ENCODE measurements at places on chromosomes 6 and 20.

DNA sequence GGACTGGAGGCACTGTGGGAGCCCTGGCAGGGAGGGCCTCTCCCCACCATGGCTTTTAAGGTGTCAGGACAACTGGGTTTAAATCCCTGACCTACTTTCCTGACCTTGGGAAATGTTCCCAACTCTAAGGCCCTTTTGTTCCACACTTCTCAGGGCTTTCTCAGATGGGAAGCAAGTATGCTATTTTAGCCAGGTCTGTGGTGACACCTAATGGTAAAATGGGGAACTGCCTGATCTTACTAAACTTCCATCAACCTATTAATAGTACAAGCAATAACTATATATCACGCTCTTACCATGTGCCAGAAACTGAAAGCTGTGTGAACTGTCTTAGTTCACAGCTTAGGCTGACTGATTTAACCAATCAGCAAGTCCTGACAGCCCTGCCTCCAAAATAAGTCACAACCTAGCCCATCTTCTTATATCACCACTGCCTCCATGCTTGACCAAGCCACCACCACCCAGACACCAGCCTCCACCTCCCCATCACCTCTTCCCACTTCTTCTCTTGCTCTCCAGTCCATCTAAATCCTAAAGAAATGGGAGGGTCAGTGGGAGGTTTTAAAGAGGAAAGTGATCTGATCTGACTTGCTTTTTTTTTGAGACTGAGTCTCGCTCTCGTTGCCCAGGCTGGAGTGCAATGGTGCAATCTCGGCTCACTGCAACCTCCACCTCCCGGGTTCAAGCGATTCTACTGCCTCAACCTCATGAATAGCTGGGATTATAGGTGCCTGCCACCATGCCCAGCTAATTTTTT lies 6.9 kb upstream of the BLCAP start:
- DNase-seq = peak; percentile 90

DNA sequence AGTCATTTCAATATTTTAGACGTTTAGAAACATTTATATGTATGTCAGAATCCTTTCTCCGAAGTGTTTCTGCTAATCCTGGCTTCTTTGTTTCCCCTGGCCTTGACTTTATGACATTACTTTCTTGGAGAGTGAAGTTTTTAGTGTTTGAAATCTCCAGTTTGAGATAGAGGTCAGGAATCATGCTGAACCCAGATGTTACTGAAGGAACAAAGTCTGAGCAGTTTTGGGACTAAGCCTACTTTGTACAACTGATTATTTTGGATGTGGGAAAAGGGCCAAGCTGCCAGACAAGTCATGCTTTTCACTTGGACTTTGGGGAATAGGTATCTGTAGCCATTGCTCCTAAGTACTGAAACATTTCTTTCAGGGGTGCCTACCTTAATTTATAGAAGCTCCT lies 2.3 kb downstream of the RNF144B start:
- no peak for DNase-seq

DNA sequence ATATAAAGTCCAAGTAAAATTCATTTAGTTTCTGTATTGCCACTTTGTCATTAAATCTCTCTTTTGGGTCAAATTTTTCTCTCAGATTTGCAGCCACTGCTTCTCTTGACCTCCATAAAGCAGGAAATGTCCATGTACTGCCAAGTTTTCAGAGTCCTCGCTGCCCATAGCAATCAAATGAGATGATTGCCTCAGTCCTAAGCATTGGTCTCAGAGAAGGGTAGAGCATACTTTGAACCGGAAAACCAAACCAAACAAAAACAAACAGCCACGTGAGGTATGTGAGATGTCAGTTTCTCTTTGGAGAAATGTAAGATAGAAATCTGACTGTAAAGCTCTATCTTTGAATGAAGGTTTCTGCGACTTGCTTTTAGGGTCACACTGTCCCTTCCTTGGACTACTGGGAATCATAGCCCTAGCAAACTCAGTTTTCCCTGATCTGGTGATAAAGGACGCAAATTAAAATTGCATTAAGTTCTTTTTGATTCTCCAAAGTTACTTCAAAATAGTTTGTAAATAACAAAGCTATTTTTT lies 505.4 kb upstream of the CITED2 start:
- no peak for DNase-seq

- DNase-seq = peak; percentile 55
These were observed 16.3 kb downstream of the GTSF1L start for GRCh38 chr20:43710370-43711044.

DNA sequence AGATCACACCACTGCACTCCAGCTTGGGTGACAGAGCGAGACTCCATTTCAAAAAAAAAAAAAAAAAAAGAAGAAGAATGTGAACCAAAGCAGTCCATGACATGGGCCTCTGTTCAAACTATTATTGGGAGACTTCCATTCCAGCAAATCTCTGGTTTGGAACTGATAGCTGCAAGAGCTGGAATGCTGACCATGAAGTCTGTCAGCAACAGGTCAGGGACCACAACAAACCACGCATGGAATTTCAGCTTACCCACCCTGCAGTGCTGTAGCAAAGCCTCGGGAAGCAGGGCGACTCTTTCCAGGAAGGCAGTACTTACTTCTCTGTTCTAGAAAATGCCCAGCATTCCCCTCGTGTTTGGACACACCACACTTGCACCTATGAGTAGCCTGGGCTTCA lies 34.1 kb upstream of the TBC1D7 start:
- DNase-seq = no peak

DNA sequence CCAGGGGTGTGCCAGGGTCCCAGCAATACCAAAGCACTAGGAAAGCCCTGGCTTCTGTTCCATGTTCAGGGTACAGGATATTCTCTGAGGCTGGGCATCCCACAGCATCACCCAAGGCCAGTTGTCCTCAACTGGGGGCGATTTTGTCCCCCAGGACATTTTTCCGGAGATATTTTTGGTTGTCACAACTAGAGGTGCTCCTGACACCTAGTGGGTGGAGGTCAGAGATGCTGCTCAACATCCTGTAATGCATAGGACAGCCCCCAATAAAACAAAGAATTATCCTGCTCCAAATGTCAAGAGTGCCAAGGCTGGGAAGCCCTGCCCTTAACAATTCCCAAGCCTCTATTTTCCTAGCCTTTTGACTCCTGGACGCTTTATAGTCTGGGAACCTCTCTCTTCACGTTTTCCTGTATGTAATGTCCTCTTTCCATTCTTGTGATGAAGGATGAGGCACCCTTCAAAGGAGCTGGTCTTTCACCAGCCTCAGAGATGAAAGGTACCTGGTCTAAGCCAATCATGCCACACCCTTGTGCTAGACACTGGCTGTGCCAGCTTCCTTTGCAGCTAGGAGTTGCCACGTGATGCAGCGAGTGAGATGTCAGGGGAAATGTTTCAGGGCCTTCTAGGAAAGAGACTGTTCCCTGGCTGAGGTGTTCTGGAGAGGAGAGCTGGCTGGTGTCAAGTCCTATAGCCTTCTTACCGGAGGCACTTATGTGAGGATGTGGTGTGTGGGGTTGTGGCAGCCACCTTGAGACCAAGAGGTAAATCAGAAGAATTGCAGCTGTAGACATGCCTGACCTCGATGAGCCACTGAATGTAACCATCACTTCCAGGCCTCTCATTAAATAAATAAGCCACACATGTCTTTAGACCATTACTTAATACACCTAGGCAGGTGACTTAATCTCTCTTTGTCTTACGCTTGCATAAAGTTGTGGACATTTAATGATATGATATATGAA lies 23.4 kb upstream of the KCNG1 start:
- DNase-seq = no peak

DNA sequence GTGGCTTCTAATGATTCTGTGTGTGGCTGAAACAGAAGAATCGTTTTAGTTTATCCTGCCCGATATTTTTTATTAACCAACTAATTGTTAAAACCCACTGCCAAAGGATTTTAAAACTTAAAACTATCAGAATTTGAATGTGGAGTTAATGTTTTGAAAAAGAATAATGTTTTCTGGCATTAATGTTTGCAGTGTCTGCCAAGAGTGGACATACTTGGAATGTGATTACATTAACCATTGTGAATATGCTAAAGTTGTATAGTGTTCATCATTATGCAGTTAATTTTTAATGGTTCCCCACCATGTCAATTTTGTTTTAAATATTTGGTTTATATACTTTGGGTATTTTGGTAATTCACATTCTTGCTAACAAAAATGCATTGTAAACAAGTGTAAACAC lies 24.4 kb downstream of the DCBLD1 start:
- DNase-seq = no peak

- no peak for DNase-seq
These were observed 27.6 kb upstream of the LY86 start for GRCh38 chr6:6560909-6561308.

DNA sequence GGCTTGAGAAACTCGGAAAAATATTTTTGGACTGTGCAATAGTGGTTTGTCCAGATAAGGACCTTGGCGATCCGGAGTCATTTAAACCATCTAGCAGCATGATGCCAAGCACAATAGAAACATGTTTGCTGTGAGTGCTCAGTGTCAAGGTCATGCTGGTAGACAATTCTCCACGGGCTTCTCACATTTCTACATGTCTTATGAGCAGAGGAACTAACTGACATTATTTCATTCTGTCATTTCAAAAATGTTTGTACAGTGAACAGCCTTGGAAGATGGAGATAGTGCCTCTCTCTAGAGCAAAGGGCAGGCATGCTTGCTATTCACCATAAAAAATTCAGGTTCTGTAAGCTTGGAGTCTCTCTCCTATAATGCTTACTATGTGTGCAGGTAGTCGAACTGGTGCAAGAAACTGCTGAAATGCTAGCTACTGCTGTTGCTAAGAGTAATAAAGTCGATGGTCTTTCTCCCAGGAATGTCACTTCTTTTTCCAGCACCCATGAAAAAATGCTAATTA lies 25.4 kb upstream of the CCN2 start:
- no peak for DNase-seq

DNA sequence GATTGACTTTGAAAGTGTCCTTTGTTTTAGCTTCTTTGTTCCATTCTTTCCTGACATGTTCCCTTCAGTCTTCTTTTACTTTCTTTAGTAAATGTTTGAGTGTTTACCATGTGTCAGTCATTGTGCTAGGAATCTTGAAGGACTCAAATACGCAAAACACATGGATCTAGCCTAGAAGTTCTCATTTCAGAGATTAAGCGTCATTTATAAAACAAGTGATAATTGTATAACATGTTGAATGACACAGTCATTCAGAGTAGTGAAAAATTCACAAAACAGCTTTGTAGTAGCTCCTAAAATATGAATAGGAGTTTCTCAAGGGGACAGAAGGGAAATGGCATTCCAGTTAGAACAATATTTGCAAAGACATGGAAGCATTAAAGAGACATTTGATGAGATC lies 66.9 kb downstream of the MACROD2 start:
- DNase-seq = no peak

DNA sequence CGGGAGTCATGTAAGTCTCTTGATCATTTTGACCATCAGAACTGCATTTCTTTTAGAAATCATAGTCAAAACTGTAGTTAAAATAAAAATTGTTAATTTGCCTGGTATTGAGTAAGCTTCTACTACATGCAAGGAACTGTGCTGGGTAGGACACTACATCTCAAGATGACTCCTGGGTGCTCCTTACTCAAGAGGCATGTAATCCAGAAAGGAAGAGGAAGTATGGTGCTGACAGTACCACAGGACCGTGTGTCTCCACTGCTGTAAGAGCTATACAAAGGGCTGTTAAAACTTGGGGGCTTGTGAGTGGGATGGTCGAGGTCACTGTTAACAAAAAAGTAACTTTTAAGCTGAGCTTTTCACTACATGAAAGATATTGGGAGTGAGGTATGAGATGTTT lies 508.3 kb upstream of the SOX4 start:
- no peak for DNase-seq

- DNase-seq = peak; percentile 26
These were observed 26.1 kb downstream of the TTLL2 start for GRCh38 chr6:167350731-167351655.

DNA sequence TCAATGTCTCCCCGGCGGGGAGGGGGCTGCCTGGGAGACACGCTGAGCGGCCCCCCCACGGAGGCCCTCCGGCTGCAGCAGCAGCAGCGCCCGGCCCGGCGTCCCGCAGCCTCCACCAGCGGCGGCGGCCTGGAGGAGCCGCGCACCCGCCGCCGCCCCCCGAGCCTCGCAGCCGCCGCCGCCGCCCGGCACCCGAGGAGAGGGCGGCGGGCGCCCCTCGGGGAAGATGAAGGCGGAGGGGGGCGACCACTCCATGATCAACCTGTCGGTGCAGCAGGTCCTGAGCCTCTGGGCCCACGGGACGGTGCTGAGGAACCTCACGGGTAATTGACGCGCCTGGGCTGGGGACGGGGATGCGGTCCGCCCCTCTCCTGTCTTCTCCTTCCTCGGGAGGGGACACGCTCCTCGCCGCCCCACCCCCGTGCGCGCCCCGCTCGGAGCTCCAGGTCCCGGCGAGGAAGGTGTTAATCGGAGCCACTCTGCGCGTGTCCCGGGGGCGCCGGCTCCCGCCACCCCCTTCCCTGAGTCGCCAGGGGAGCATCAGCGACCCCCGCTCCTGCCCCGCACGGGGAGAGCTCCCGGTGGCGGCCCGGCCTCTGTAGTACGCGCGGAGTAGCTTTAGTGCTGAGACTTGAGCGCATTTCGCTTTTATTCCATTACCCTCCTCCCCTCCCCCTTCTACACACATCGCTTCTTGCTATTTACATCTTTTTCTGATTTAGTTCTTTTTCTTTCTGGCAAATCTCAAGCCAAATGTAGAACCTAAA lies 686 bp downstream of the TMEM170B start:
- DNase-seq = no peak

GRCh38 chr20:56247954-56248782 lies at the start of gene MC3R:
Gene MC3R (plus strand): TSS chr20:56248732. CDS start chr20:56248844, 112 bp downstream.
- no peak for DNase-seq

DNA sequence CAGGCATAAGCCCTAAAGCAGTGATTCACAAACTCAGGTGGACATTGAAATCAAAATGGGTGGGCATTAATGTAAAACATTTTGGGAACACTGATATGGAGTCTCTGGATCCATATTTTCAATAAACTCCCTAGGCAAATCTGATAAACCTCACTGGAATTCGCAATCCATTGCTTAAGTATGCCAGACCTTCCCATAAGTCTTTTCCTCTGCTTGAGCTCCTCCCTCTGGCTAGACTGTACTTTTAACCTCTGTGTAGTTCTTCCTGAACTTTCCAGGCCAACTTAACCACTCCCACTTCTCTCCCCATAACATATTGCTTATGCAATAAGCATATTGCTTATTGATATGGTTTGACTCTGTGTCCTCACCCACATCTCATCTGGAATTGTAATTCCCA lies 629.7 kb upstream of the IMPG1 start:
- no peak for DNase-seq

DNA sequence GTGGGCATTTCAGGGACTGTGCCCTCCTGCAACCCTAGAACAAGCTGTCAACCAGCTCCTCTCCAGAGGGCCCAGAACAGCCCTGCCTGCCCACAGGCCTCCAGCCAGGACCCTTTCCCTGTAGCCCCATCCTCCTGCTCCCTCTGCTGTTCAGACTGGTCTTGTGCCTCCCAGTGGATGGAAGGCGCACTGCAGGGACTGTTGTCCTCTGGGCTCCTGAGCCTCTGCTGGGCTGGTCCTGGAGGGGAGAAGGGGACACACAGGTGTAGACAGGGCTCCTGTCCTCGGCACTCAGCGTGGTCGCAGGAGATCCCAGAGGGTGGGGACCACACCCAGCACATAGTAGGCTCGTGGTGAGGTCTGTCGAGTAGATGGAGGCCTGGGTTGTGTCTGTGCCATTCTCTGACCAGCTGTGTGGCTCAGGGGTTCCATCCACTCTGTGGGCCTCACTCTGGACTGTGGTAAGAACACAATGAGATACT lies 11.5 kb downstream of the ITPR3 start:
- no peak for DNase-seq

GRCh38 chr6:73675466-73676098 lies 20.4 kb upstream of the CD109 start:
- DNase-seq = peak; percentile 29

- DNase-seq = no peak
These were observed 267.7 kb downstream of the PRL start for GRCh38 chr6:22029171-22029570.

GRCh38 chr20:10511509-10512251 lies 76.6 kb downstream of the SLX4IP start:
- DNase-seq = peak; percentile 83

Data from GM12864 (cell line).